NCI-H2227 treated with DMSO at 0.1 percent for 48 hours (cell line): ENCODE measurements at places on chromosomes 2 and 18.

GRCh38 chr18:14100503-14101286 is 31.5 kb downstream of the ZNF519 start:
- DNase-seq, result no peak

GRCh38 chr2:240472078-240472790 is 36.8 kb downstream of the GPC1 start:
- DNase-seq, result no peak

- DNase-seq, result no peak
These were observed 48.6 kb downstream of the PUM2 start for GRCh38 chr2:20302019-20302418.

DNA sequence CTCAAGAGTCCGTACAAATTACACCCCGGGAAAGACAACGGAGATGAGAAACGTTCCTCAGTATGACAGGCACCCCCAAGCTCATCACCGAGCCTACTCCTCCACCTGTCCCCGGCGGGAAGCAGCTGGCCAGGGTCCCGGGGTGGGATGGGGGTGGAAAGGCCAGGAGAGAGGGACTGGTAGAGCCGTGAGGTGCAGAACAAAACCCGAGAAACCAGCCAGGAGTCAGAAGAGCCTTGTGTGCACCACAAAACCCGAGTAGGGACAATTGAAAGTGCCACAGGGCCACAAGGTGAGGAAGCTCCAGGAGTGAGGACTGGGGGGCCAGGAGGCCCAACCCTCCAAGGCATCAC is 75.5 kb upstream of the SALL3 start:
- no peak for DNase-seq

DNA sequence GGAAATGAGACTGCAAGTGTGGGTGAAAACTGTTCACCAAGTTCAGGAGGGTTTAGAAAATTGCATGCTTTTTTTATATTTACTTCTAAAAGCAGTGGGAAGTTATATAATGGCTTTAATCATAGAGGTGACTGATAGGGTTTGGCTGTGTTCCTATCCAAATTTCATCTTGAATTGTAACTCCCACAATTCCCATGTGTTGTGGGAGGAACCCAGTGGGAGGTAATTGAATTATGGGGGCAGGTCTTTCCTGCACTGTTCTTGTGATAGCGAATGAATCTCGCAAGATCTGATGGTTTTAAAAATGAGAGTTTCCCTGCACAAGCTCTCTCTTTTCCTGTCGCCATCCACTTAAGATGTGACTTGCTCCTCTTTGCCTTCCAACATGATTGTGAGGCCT is 35.7 kb upstream of the NTSR2 start:
- no peak for DNase-seq

GRCh38 chr2:86358957-86359356 is 21.5 kb upstream of the REEP1 start:
- no peak for DNase-seq

DNA sequence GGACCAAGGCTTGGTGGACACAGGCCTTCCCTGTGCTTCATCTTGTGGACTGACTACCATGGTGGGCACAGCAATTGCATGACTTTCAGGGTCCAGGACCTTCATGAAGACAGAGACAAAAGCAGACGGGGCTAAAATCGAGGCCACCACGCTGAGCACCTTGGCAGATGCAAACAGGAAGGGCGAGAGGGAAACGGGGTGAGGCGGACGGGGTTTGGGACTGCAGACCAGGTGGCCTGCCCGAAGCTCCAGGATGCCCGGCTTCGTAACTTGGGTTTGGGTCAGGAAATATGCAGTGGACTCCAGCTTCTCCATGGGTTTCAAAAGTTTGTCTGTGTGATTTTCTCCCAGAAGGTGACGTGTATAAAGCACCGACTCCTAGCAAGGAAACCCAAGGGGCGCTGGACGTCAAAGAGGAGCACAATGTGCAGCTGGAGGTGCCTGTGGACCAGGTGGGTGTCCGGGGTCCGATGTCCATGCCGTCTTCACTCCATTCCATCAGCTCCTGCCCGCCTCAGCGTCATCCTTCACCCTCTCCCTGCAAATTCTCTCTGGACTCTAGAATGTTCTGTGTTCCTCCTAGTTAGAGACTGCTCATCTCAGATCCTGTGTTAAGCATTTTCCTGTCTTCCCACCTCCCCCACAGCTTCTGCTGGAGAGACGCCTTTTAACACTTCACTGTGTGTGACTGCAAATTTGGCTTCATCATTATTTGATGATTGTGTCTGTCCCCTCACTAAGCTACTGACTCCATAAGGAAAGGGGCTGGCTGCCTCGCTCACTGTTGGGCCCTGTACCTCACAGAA is 65.8 kb downstream of the DCDC2C start:
- no peak for DNase-seq

DNA sequence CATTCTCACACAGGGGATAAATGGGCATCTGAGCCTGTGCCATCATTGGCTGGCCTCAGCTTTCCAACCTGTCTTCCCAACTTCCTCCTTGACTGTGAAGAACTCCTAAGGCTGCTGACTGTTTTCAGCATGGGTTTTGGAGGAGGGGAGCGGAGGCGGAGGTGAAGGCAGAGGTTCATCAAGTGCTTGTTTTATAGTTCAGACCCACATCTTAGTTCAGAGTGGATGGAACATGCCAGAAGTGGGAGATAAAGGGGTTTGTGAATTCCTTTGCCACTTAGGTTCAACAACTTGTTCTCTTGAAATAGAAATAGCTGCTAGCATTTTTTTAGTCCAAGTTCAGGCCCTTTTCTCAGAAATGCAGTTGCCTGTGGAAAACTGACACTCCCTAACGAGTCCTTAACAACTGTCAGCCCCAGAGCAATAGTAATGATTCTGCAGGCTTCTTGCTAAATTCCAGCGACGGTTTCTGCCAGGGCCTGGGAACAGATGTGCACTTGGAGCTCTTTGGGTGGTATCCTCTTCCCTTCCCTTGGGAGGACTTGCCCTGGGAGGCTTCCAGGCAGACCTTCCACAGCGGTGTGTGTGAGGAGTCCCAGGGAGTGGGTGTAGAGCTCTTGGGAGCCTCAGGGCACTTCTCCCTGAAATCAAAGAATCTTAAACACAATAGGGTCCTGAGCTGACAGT is 30.1 kb upstream of the ITGA6 start:
- no peak for DNase-seq
